ENCODE measurements at places on chromosomes 2 and 18.

GRCh38 chr2:55026202-55026601 is 24.0 kb downstream of the RTN4 start:
- no peak for DNase-seq

GRCh38 chr2:37319754-37320609 is 4.7 kb downstream of the PRKD3 start:
- no peak for DNase-seq

GRCh38 chr2:237291138-237291792 is 122.7 kb downstream of the COL6A3 start:
- DNase-seq = peak; percentile 98

DNA sequence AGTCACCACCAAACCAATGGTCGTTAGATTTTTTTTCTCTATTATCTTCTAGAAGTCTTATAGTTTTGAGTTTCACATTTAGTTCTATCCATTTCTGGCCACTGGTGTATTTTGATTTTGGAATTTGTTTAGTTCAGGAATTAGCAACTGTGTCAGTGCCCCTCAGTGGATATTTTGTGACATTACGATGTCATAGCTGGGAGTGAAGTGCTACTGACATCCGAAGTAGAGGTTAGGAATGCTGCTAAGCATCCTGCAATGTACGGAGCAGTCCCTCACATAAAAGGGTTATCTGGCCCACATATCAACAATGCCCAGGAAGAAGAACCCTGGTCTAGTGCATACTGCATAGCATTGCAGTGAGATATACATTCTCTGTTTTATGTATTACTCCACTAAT is 157.4 kb upstream of the RGPD4 start:
- DNase-seq = peak; percentile 5

DNA sequence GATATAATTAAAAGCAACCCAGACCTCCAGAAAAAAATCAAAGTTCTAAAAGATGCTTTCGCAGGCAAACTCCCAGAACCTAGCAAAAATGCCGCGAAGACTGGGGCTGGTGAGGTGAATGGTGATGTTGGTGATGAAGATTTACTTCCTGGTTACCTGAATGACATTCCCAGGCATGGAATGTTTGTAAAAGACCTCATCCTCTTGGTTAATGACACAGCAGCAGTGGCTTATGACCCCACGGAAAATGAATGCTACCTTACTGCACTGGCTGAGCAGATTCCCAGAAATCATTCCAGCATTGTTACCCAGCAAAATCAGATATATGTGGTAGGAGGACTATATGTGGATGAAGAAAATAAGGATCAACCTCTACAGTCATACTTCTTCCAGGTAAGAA is 994 bp downstream of the KLHL41 start:
- DNase-seq = no peak

DNA sequence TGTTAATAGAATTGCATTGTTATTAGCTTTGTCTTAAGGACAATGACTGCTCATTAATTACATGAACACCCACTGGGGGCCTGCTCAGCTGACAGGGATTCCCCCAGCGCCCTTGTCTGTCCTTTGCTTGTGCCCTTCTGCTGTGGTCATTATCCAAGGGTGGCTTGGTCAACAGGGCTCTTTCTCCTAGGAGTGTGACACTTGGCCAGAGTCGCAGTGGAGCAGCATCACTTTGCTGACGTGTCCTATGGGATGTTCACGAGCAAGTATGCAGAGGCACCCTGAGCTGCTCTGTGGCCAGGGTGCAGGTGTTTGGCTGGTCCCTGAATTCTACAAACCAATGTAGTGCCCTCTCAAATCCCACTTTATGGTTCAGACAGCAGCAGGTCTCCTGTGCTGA is 46.0 kb downstream of the PTGR3 start:
- DNase-seq = no peak

GRCh38 chr2:8922431-8922830 is 81.1 kb downstream of the MBOAT2 start:
- DNase-seq = peak; percentile 44

DNA sequence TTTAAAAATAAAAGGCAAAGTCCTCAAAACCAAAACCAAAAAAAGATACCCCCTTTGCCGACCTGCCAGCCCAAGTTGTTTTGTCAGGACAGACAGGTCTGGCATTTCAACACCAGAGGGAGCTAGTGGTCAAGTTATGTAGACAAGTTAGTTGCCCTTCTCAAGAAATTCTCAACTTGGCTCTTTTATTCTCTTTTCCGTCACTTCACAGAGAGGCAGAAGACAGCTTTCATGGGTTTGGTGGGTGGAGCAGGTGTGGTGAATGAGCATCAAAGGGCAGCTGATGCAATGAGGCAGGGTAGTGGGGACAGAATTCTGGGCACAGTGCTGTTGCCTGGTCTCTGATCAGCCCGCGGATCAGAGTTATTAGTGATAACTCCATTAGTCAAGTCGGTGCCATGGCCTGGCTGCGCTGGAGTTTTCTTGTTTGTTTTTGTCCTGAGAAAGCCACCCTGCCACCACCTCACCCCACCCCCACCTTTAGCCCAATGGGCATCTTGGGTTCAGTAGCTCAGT is 303.7 kb upstream of the EPAS1 start:
- DNase-seq = peak; percentile 74

- DNase-seq = peak; percentile 84
These were observed 286.7 kb upstream of the VRK2 start for GRCh38 chr2:57759822-57760300.

- DNase-seq = no peak
These were observed 194.0 kb downstream of the ZNF407 start for GRCh38 chr18:74791501-74792194.

GRCh38 chr2:37489536-37489935 is 145.1 kb downstream of the QPCT start:
- no peak for DNase-seq

DNA sequence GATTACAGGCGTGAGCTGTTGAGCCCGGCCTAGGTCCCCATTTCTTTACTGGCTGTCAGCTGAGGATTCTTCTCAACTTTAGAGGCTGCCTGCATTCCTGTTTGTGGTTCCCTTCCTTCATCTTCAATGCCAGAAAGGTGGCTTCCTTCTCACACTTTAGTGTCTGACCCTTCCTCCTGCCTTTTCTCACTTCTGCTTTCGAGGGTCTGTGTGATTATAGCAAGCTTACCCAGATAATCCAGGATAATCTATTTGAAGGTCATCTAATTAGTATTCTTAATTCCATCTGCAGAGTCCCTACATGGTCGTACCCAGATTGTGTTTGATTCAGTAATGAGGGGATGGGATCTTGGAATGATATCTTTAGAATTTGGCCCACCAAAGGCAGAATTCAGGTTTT is 157.4 kb downstream of the TANC1 start:
- DNase-seq = no peak

- no peak for DNase-seq
These were observed 683.4 kb upstream of the FSHR start for GRCh38 chr2:49837561-49838293.

GRCh38 chr2:118861731-118862130 is 14.3 kb upstream of the EN1 start:
- no peak for DNase-seq

DNA sequence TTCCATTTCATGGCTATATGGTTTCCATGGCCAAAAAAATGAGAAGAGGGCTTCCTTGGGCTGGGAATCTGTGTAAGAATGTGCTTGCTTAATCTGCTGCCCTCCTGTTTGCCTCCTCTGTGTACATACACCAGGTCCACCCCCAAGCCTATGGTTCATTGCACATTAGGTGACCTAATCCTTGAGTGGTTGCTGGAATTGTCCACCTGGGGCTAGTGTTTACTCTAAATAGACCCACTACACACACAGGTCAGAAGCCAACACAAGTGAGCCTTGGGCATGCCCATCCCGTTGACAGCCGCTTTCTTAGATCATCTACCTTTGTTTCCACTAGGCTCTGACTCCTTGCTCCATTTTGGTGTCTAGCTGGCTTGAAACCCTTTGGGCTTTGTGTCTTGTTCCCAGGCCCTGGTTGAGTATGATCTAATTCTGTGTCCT is 59.2 kb upstream of the ATL2 start:
- no peak for DNase-seq

- DNase-seq = no peak
These were observed 27.5 kb downstream of the ZNF407 start for GRCh38 chr18:74625157-74625556.

DNA sequence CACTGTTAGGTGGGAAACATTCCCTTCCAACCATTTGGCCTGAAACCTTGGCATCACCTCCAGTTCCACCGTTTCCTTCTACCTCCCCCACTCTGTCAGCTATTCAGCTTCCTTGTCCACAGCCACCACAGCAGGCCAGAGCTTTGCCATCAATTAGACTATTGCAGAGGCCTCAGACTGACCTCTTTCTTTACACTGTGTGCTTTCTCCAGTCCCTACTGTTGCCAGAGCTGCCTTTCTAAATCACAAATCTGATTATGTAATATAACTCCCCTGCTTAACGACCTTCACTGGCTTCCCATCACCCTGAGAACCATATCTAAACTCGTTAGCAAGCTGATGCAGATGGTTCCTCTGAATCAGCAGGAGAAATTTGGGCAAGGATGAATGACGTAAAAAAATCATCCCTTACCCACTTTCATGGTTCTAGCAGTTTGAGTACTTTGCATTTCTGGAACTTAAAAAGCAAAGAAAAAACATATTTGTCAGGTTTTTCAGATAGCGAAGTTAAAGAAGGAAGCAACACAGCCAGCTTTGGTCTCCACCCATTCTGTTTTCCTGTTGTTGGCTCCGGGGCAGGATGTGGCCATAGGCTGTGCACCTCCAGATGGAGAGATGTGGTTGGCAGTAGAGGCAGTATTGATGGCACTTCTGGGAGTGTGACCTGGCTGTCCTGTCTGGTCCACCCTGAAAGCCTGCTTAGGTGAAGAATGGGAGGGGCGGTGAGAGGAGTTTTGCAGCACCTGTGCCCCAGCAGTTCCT is 422.1 kb downstream of the PARD3B start:
- no peak for DNase-seq

DNA sequence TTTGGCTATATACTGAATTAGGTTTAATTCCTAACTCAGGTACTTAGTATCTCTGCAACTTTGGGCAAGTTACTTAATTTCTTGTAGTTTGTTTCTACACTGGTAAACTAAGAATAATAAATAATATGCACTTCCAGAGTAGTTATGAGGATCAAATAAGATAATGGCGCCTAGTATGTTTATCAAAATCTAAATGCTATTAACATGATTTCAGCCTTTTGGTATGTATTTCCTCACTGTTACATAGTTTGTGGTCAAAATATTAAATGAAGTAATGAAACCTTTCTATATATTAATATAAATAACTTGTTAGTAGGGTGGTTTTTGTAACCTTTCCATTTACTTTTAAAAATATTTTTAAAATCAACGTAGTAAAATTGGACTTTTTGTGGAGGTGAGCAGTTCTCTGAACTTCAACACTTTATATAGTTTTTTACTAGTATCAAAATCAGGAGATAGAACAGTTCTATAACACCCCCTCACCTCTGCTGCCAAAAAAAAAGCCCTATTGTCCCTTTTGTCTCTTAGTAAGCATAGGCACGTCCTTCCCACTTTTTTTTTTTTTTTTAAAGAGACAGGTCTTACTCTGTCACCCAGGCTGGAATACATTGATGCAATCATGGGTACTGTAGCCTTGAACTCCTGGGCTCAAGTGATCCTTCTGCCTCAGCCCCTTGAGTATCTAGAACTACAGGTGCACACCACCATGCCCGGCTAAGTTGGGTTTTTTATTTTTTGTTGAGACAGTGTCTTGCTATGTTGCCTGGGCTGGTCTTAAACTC is 44.8 kb downstream of the RAB3GAP1 start:
- no peak for DNase-seq

DNA sequence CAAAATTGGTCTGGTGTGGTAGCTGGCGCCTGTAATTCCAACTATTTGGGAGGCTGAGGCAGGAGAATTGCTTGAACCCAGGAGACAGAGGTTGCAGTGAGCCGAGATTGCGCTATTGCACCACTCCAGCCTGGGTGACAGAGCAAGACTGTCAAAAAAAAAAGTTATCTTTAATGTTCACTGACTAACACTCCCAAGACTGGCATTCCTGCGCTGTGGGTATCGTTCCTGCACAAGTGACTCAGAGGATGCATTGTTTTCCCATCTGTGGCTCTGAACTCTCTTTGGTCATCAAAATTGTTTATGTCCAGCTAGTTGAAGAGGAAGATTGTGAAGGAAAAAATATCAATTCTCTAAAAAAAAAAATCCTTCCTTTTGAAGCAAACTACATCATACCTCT is 539.0 kb downstream of the SOX11 start:
- DNase-seq = no peak

- no peak for DNase-seq
These were observed 478.5 kb upstream of the TNP1 start for GRCh38 chr2:217338306-217338916.

DNA sequence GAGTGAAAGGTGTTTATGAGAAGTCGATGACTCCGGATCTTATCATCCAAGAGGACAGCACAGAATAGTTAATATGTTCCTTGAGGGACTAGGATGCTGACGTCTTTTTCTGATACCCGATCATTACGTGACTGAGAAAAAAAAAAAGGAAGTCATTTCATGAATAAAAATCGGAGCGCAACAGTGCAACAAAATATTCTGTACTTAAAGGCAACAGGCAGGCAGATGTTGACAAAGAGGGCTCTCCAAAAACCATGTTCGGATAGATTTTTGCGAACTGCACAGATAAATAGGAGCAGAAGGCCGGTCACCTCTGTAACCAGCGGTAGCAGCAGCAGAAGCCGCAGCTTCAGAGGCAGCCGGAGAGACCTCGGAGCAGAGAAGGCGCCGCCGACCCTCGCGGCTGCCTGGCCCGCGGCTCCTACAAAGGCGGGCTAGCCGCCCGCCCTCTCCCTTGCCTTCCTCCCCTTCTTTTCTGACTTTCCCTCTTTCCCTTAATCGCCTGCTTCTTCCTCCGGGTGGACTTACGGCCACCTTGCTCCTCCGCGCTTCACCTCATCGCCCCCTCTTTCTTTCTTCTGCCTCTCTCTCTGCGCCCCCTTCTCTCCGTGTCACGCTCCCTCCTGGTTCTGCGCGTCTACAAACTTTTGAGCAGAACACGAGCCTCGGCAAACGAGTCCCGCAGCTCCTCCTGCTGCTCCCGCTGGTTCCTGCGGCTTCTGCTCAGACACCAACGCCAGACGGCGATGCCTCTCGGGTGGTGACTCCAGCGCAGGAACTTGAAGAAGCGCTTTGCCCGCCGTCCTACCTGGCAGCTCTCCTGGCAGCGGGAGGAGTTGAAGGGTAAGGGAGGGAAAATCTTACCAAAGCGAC is at the start of gene ADCYAP1:
Gene ADCYAP1, plus strand, starts transcription at position 654 of the 873 bp plus-strand sequence. CDS start 516 bp downstream, outside the sequence.
- DNase-seq = no peak
